NCI-H774 (cell line): ENCODE measurements at places on chromosomes 16 and 17.

GRCh38 chr16:23245268-23245667 is 56.8 kb upstream of the SCNN1B start:
- no peak for DNase-seq

DNA sequence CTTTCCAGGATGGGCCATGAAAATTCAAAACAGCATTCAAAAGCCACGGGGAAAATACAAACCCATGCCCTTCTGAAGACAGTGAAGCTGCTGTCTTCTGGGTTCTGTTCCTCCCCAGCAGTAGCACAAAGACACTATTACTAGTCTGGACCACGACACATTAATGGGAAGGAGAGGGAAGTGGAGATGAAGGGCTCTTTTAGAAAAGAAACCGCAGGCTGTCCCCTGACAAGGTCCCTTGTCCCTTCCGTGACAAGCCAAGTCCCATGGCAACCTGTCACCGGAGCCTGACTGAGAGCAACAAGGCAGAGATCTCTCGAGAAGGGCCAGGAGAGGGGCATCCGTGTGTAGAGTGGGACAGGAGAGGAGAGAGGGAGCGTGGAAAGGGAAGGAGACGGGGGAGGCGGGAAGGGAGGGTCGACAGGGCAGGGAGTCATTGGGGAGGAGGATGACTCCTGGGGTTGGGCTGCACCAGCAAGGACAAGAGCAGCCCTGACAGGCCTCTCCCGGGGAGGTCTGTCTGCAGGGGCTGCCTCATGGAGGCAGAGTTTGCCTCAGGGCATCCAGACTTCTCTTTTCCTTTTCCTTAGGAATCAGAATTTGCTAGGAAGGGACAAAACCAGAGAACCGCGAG is 436.2 kb downstream of the SLC39A11 start:
- DNase-seq = no peak

DNA sequence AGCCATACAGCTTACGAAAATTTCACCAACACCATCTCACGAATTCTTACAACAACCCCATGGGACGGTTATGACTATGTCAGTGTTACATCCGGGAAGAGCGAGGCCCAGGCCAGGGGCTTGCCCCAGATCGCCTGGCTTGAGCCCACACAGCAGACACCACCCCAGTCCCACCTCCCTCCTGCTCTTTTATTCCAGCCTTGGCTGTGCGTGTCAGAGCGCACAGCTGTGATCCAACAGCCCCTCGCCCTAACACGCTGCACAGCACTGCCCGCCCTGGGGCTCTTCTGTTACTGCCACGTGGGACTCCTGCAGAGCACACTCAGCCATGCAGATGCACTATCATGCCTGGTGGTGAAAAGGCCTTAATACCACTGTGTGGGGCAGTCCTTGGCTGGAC is 127.9 kb downstream of the ENGASE start:
- DNase-seq = no peak

GRCh38 chr16:14586637-14587305 is 43.3 kb downstream of the PARN start:
- peak; percentile 46 for DNase-seq

DNA sequence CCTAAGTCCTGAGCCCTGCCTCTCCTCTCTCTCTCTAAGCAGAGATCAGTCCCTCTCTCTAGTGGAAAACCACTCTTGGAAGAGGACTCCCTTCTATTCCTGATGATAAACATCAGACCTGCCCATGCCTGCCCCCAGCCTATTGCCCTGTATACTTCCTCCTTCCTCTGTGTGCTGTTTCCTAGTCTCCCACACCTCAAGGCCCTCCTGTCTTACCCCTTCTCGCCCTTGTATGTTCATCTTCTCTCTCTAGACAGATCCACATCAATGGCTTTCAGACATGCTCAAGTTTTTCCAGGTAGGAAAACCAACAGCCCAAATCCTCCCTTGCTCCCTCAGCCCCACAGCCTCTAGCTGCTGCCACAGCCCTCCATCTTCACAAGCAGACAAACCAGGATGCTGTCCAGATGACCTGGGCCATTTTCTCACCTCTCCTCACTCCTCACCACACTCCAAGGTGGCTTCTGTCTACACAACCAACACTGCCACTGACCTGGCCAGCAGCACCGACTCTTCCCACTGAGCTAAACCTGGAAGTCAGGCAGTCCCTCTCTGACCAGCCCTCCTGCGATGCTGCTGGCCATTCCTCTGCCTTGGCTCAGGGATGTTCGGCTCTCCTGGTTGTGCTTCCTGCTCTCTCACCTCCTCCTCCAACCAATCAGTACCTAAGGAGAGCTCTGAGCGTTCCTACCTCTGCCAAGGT is 36.3 kb downstream of the MARF1 start:
- no peak for DNase-seq
